ENCODE measurements at places on chromosomes 7 and 10.

GRCh38 chr7:71933426-71933825 lies 478.7 kb downstream of the CALN1 start:
- DNase-seq = no peak

- DNase-seq = no peak
Measured at GRCh38 chr10:86232644-86233043, 134.0 kb downstream of the GRID1 start.

DNA sequence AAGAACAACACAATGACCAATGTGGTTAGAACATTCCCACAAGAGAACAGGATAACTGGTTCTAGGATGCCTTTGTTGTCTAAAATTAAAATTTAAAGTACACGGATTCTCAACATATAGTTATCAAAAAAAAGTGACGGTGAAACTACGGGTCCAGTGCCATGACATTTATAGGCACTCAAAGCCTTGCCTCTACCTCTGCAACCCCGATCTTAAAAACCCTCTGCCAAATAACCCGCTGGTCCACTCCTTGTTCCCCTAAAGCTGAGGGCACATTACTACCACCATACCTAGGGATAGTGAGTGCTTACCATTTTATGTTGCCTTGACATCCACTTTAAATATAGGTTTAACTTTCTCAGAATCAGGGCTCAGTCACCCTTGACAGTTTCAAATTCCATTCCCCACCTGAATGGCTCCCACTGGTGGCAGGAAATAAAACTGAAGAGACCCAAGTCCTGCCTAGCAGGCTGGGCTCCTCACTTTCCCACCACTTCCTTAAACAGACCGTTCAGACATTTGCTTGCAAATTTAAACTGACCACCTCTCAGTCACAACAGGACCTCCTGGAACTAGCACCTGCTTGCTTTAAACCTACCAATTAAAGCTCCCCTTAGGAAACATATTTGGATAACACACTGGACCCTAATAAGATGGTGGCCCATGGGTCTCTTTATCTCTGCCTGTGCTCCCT lies 169.9 kb upstream of the ASAH2 start:
- no peak for DNase-seq

DNA sequence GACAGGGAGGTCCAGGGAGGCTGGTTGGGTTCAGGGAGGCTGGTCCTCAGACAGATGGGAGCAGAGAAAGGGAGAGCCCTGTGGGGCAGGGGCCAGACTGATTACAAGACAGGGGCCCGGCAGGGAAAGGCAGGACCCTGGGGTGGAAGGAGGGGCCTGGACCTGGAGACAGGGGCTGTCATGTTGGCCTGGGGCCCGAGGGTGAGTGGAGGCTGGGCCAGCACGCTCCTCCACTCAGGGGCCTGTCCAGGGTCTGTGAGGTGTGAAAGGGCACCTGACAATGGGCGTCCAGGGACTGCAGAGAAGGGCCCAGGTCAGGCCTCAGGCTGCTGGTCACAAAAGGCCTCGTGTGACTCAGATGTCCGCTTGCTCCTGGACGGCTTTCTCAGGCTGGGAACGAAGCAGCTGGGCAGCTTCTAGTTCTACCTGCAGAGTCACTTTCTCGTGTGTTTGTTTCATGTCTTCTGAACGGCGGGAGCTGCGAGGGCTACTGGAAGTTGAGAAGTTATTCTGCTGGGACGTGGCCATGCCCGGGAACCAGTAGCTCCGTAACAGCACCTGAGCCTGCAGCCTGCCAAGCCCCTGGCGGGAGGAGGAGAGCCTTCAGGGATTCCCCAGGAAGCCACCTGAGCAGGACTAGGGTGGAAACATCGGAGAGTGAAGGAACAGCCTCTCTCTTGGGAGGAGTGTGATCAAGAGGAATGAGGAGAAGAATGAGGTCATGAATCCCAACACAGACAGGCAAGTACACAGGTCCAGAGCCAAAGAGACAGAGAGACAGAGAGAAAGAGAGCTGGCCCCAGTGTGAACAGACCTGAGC lies 65.8 kb downstream of the KLF6 start:
- DNase-seq = no peak

DNA sequence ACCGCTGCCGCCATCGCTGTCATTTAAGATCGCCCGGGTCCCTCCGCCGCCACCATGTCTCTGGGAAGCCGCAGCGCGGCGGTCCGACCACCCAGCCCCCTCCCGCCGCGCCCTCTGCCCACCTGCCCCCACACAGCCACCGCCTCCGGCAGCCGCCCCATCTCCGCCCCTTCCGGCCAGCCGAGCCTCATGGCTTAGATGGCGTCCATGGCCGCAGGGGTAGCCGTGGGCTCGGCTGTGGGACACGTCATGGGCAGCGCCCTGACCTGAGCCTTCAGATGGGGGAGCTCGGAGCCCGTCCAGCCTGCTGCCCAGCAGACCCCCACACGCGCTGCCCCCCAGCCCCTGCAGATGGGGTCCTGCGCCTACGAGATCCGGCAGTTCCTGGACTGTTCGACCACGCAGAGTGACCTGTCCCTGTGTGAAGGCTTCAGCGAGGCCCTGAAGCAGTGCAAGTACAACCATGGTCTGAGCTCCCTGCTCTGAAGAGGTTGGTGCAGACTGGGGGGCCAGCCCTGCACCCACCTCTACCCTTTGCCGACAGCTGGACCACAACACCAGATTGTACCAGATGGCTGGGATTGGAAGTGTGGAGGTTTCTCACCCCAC lies 38.0 kb upstream of the TARP start:
- peak; percentile 16 for DNase-seq

DNA sequence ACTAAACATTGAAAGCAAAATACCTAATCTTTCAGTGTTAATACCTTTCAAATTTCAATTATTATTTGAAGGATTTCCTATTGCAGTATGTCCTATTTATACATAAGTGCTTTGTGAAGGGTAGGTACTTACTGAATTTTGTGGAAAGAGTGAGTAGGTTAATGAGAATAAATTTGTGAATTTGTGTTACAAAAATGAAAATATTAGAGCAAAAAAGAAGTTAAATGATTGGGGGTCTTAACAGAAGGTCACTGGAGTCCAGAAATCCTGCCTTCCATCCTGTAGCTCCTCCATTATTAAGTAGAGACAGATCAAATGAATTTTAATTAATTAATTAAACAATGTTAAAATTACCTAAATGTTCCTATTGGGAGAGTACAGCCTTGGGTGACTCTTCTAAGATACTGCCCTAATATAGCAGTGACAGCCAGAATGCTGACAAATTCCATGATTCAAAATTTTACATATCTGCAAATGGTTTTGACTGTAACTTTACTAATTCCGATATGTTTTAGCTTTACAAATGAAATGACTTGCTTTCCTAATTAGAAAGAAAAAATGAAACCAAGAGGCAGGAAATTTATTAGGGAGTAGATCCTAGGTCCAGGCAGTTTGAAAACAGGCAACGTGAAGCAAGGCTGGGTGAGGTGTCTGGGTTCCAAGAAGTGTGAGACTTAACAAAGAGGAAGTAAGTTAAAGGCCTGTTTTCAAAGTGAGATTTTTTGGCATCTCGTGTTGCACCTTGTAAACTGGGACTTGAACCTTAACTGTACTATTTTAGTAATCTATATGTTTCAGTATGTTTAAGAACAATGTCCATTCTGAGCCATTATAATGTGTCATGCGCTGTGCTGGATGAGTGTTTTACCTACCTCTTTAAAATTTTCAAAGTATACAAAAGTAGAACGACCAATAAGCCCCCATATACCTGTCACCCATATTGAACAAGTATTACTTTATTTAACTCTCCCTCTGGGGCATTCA lies 1.5 kb downstream of the PIK3CG start:
- peak; percentile 21 for DNase-seq

DNA sequence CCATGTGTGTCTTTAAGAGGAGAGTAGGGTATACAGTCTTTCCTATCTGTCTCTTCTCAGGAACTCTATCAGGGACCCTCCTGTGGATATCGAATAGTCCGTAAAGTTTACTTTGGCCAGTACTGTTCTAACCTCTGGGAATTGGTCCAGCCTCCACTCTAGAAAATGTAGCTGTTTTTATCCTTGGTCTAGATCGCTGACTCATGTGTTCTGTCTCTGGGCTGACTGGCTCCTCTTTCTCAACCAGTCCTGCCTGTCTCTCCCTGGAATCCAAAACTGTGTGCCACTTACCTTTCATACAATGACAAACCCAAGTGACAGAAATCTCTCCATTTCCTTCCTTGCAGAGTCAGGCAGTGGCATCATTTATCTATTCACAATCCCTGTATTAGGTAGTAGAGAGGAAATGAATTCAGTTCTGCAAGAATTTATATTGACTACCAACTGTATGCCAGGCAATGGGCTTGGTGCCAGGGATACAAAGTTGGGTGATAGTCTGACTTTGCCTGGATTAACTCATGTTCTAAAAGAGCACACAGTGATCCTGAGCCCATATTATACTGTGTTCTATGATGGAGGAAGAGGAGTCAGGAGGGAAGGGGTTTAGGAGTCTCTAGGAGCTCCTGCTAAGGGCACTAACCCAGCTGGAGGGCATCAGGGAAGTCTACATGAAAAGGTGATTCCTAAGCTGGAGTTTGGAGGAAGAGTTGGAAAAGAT lies 232.7 kb downstream of the LRMDA start:
- DNase-seq = no peak

GRCh38 chr10:69769395-69769992 lies 32.2 kb upstream of the COL13A1 start:
- DNase-seq = no peak

- no peak for DNase-seq
Measured at GRCh38 chr10:85642421-85643170, 724.0 kb downstream of the GRID1 start.

- DNase-seq = no peak
Measured at GRCh38 chr7:130593033-130593432, 75.5 kb downstream of the COPG2 start.

- peak; percentile 8 for DNase-seq
Measured at GRCh38 chr10:88271761-88272543, 311.2 kb downstream of the RNLS start.

GRCh38 chr7:11750191-11750590 lies 81.8 kb downstream of the THSD7A start:
- DNase-seq = no peak

DNA sequence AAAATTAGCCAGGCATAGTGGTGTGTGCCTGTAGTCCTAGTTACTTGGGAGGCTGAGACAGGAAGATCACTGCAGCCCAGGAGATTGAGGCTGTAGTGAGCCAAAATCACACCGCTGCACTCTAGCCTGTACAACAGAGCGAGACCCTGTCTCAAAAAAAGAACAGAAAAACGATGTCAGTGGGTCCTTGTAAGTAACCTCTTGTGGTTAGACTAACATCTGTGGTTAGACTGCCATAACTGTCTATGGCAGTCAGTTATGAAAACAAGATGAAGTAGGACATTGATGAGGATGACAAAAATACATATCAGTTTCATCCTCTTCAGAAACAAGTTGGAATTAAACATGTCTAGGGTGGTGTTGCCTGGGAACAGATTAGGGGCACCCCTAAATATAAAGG lies 53.3 kb downstream of the AKAP9 start:
- DNase-seq = no peak

GRCh38 chr10:8238986-8239385 lies 184.5 kb downstream of the GATA3 start:
- peak; percentile 32 for DNase-seq

GRCh38 chr7:94888551-94888950 lies 18.8 kb upstream of the PPP1R9A start:
- DNase-seq = no peak

- peak; percentile 29 for DNase-seq
Measured at GRCh38 chr10:131242007-131242406, 69.5 kb downstream of the TCERG1L start.

DNA sequence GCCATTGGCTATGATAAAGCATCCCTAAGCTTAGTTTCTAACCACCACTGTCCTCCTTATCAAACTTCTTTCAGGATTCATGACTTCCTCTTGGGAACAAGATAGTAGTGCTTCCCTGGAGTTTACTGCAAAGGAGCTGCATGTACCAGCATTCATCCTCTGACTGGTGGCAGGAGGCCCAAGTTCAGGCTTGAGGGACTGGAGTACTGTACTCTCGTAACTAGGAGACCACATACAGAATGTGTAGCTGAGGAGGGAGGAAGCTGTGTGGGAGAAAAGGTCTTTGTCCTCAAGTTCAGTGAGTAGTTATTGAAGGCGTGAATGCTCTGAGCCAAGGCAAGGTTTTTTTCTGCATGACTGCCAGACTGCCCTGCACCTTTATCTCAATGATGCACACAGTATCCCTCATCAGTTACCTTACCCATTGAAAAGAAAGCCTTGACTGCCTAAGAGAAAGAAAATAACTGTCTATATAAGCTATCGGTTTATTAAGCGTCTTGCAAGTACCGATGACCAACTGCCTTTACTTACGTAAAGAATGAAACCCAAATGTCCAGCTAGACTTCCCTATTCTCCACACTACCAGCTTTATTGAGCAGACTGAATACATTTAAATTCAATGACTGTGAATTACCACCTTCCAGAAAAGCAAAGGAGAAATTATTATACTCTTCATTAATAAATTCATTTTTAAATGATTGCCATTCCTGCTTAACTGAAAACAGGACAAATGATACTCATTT lies 12.8 kb downstream of the SCRN1 start:
- DNase-seq = no peak

DNA sequence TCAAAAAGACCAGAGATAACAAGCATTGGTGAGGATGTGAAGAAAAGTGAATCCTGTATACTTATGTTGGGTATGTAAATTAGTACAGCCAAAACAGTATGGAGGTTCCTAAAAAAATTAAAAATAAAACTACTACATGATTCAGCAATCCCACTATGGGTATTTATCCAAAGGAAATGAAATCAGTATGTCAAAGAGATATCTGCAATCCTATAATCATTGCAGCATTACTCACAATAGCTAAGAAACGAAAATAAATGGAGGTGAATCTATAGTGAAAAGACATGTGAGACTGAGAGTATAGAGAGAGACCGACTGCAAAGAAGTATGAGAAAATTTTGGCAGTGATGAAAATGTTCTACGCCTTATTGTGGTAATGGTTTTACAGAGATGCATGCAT lies 139.2 kb upstream of the TMEM168 start:
- DNase-seq = no peak

- no peak for DNase-seq
Measured at GRCh38 chr10:72312865-72313391, 39.2 kb downstream of the DDIT4 start.

DNA sequence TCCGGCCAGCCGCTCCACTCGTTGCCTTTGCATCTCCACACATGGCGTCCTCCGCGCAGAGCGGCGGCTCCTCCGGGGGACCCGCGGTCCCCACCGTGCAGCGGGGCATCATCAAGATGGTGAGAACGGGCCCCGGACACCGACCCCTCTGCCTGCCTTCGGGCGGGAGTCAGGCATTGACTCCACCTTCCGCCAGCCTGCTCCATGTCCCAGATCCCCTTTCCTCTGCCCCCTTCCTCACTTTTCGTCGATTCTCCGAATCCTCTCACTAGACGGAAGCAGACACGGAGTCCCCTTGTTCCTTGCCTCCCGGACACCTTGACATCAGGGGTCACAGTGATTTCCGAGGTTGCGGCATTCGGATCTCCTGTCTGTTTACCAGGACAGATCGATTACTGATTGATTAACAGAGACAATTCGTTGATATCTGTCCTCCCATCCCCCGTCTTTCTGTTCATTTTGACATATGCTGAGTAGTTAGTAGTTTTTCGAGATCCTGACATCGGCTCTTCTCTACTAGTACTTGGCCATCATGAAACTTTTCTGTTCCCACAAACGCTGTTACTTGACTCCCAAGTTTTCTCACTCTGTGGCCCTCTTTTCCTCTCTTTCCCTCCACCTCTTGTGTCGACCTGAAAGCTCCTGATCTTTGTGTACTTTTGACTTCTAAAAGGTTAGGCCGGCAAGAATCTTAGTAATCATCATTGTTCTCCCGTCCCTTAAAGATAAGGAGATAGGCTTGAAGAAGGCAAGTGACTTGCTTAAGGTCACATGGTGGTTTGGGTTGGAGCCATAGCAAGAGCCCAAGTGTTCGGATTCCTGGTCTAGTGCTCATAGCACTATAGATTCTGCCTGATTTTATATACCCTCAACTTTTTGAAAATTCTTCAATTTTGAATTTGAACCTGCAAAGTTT lies 597 bp downstream of the SND1 start:
- DNase-seq = no peak
